Progenitor cell of endocrine pancreas (in vitro differentiated cells): ENCODE measurements at places on chromosomes 16 and 17.

DNA sequence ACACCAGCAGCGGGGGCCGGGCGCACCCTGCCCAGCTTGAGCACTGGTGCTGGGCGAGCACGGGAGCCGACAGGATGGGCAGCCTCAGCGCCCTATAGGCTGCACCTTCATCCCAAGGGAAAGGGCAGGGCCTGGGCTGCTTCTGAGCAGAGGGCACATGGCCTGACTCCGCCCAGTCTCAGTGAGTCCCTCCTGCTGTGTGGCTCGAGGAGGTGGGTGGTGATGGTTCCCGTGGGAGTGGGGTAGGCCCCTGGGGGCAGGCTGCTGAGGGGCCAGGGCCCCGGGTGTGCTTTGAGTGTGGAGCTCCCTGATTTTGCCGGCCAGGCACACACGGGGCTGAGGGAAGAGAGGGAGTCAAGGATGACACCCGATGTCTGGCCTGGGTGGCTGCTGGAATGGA, 37.9 kb downstream of the TSC2 start:
- no peak for DNase-seq

DNA sequence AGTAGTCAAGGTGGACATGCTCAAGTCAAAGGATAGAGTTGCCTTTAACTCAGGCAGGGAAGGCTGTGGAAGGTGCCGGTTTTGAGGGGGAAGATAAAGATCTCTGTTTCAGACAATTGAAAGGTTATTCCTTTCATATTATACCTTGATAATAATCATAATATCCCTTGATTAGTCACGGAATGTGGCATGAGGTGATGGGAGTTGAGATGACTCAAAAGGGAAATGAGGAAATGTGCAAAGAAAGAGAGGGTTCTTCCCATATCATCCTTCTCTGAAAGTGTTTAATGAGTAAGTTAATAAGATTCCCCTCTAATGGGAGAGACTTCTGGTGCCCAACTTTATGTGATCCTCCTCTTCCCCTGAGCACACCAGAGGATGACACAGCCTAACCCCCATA, 43.1 kb upstream of the HS3ST2 start:
- no peak for DNase-seq

DNA sequence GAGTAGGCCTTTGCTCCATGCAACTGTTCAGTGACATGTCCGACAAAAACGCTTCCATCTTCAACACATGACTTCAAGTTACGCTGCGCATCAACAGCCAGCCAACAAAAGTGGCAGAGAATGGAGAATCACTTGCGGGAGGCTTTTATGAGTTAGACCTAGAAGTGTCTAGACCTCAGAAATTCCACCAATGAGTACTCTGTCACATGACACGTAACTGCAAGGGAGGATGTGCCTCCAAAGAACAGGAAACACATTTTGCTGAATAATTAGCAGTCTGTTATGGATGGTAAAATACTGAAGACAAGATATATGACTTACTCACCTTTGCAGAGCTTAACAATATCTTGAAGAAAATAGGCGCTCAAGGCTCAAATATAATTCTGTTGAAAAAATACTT, 62.1 kb downstream of the MYO1D start:
- DNase-seq: no peak

DNA sequence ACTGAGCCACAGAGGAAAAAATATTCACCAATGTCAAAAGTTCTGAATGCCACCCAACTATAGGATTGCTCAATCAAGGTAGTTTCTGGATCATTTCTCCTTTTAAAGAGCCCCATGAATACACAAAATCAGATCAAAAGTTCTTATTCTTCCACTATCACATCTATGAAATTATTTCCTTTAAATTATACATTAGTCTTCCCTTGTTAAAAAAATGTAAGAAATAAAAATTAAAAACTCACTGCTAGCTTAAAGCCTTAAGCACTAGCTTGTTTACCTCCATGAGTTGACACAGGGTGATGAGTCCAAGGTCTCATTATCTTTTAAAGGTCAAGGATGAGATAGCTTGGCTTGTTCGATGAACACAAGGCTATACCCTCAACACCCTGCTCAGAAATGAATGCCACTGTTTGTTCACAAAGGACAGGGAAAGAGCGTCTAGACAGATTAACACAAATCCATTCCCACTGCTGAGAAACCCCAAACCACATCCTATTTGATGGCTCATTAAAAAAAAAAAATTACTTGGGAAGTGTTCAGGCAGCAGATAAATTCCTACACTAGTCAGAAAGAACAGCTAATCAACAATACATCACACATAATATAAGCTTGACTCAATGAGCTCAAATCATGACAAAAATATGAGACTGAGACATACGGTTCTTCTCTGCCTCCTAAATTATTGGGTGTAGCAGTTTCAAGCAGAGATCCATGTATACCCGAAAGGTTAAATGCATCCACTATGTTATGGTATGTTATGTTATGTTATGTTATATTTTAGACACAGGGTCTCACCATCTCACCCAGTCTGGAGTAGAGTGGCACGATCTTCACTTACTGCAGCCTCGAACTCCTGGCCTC, 118.9 kb downstream of the PARN start:
- DNase-seq: no peak

DNA sequence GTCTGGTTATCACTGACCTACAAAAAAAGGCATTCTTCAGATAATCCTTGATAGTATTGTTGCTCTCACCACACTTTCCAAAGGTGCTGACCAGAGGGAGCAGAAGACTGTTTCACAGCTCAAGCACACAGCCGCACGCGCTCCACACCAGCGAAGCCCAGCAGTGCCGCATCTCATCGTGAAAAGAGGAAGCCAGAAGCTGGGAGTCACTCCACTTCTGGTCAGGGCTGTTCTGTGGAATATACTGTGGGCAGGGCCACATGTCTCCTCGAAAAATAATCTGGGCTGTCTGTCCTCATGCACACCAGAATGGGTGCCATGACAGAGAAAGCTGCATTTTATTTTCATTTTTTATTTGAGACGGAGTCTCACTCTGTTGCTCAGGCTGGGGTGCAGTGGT, 7.3 kb upstream of the PRSS36 start:
- DNase-seq: no peak

- DNase-seq: no peak
Measured at GRCh38 chr17:17443173-17443572, 33.6 kb upstream of the MED9 start.

- no peak for DNase-seq
Measured at GRCh38 chr17:82100502-82101298, 2.7 kb upstream of the FASN start.

DNA sequence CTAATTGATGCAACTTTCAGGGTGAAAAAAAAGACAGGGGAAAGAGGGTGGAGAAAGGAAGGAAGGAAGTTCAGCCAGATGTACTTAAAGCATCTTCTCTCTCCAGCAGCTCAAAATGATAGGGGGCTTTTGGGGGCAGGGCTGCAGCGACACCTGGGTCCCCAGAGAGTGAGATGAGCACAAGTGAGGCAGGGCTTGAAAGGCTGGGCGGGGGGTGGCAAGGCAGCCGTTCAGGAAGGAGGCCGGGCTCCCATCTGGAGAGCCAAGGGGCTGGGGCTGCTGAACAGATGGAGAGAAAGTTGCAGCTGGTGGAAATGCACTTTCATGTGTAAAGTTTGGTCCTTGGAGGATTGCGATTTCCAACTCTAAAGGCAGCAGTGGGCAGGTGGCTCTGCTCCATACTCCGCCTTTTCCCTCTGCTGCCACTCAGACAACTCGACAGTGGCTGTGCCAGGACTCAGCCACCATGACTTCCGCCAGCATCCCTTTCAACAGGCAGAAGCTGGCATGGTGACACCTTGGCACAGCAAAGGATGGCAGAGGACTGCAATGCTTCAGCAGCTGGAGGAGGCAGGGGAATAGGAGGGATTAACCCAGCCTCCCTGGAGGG, 7.7 kb downstream of the SLC35B1 start:
- DNase-seq: no peak

GRCh38 chr17:9028202-9028987, 7.1 kb downstream of the NTN1 start:
- DNase-seq: no peak

DNA sequence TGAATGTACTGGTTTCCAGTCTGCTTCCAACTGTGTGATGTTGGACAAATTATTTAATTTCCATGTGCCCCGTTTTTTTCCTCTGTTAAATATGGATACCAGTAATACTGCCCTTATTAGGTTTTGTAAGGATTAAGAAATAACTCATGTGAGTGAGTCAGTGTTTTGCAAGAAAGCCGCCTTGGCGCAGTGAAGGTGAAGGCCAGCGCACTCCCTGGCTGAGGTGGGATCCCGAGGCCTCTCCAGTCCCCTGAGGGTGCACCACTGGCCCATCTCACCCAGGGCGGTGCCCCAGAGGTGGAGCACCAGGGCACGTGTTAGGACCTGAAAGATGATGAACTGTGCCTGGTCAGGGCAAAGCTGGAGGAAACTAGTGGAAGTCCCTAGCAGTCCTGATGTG, 43.5 kb downstream of the PHKB start:
- no peak for DNase-seq

DNA sequence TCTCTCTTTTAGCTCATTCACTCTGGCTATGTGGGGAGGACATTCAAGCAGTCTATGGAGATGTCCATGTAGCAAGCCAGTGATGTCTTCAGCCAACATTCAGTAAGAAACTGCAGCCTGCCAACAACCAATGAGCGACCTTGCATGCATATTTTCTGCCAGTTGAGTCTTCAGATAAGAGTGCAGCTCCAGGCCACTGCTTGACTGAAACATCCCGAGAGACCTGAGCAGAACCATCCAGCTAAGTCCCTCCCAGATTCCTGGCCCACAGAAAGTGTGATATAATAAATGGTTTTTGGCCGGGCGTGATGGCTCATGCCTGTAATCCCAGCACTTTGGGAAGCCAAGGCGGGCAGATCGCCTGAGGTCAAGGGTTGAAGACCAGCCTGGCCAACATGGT, 10.5 kb upstream of the C17orf58 start:
- no peak for DNase-seq

DNA sequence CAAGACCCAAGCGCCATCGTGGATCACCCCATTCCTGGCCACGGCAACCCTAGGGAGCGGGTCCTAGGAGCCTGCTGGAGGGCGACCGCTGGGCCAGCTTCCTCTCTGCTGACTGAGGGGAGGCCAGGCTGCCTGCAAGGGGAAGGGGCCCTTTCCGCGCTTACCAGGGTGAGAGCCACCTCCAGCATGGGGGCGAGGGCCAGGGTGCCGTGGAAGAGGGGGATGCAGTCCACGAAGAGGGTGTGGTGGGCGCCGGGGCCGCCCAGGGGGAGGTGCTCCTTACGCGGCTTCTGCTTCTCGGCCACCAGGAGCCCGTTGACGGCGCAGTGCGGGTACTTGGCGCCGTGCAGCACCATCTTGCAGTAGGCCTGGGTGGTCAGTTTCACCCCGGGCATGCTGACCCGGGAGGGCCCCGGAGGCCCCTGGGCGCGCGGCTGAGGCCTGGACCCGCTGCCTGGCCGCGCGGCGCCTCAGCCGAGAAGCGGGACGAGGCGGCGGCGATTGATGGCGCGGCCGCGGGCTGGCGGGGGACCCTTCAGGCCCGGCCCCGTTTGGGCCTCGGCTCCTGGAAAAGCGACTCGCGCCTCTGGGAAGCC, 345 bp downstream of the EMC8 start:
- DNase-seq: peak; percentile 34
